ENCODE measurements at places on chromosomes 11 and 22.

GRCh38 chr11:31687861-31688260 lies 123.3 kb downstream of the PAX6 start:
- no peak for DNase-seq

GRCh38 chr11:92941676-92942571 lies 27.5 kb upstream of the MTNR1B start:
- DNase-seq, result peak; percentile 18

DNA sequence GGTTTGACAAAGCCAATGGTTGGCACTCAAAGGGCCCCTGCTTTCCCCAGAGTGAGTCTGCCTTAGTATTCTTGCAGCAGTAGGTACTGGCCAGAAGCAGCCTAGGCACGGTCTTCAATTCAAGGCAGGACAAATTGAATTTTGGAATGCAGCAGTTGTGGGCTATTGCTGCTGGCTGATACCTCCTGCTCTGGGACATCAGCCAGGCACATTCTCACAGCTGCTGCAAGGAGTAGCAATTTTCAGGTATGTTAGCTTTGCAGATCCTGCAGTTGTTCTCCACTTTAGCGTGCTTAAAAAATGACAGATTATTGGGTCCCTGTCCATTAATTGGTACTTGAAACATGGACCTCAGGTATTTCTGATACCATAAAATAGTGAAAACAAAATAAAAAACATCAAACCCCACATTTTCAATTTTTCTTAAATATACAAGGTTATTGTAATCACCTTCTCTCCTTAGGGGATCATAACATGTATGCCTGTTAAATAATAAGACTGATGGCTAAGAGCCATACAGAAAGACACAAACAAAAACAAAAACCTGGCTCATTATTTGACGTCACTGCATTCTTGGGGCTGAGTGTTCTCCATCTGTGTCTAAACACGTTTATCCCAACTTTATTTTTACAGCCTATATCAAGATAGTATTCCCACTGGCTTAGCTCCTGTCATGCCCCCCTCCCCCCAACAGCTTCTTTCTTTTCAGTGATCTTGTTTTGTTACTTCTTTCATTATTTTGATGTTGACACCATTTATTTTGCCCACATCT lies 85.1 kb upstream of the CARD18 start:
- DNase-seq, result no peak

DNA sequence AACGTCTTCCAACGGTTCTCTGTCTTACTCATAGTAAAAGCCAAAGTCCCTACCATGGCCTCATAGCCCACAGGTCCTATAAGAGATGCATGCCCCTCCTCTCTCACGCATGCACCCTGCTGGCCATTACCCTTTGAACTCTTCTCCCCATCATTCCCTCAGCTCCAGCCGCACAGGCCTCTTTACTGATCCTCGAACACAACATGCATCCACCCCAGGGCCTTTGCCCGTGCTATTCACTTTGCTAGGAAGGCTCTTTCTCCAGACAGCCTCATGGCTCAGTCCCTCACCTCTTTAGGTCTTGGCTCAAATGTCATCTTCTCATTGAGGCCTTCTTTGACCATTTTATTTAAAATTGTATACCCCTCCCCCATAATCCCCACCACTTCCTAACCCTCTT lies 7.5 kb downstream of the AP1B1 start:
- DNase-seq, result no peak

DNA sequence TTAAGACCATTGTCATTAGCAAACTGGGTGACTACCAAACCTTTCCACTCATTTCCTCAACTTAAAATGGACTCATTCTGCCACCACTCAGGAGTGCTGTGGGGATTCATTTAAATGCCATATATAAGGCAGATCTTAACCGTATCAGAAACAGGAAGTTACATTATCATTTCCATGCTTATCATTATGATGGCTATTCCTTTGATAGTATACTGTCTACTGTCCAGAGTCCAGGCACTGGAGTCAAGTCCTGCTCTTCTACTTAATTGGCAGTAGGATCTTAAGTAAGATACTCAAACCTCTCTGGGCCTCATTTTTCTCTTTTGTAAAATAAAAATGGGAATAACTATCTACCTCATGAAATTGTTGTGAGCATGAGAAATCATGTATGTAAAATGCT lies 8.4 kb upstream of the NAV2 start:
- no peak for DNase-seq

DNA sequence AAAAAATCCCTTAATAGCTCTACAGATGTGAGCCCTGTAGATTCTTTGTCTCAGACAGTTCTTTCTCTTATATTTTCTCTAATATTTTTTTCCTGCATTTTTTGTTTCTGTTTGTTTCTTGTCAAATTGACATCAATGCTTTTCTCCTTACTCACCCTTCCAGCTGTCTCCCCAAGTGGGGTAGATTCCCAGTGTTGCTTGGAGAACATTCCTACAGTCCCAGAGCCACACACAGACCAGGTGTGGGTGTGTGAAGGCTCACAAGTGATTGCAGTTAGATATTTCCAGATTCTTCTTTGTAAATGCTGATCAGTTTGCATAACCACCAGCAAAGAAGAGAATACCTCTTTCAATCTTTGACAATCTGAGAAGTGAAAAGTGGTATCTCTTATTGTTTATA lies 7.5 kb downstream of the VPS51 start:
- DNase-seq, result no peak

GRCh38 chr11:131885431-131885830 lies 515.0 kb downstream of the NTM start:
- no peak for DNase-seq

- DNase-seq, result no peak
Measured at GRCh38 chr11:11243209-11243589, 109.9 kb downstream of the CSNK2A3 start.

DNA sequence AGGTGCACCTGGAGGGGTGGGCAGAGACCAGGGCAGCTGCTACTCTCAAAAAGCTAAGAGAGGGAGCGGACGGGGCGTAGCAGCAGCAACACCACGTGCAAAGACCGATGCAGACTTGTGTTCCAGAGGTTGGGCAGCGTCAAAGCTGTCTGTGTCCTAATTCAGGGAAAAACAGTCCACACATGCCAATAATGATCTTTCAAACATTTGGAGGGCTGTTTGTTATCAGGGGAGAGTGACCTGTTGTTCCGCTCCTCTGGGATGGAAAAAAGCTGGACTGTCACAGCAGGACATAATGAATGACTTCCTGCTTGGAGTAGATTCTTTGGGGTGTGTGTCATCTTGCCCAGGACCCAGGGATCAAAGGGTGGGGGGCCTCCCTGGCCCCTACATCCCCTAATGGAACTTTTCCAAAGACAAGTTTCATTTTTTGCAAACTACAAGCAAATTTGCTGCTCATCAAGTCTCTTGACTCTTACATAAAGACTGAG lies 6.2 kb upstream of the FBLN1 start:
- no peak for DNase-seq

DNA sequence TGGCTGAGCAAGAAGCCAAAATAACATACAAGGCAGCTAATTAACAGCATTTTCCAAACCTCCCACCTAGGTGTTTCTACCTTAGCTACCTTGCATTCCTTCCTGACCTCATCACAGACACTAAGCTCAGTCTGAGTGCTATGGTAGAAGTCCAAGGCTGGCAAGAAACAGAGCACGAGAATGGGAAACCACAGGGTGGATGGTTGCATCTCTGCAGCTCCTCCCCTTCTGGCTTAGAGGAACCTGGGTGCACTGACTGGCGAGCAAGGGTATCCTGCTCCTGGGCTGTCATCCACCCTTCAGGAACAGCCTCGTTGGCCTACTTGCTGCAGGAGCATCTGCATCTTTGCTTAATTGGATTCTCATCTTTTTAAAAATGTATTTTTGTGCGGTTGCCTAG lies 73.1 kb upstream of the KIRREL3 start:
- no peak for DNase-seq

- DNase-seq, result no peak
Measured at GRCh38 chr11:61004180-61004611, 32.7 kb downstream of the CD6 start.

DNA sequence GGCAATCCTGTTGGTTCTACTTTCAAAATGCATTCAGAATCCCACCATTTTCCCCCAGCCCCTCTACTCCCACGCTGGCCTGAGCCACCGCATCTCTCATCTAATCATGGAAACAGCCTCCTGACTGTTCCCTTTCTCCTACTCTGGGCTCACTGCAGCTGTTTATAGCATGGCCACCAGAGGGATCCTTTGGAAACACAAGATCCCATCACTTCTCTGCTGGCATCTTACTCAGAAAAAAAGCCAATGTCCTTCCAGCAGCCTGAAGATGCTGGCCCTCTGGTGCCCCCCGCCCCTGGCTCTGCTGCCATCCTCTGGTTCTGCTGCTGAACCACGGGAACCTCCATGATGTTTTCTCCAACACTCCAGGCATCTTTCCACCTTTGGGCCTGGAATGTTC lies 11.1 kb downstream of the MS4A8 start:
- DNase-seq, result no peak

GRCh38 chr11:7591107-7591894 lies 77.5 kb downstream of the PPFIBP2 start:
- DNase-seq, result no peak

- no peak for DNase-seq
Measured at GRCh38 chr11:57417056-57417455, 9.9 kb downstream of the SLC43A3 start.
